ENCODE measurements at places on chromosomes 2 and 18.
A peak's percentile ranks its signal among the peaks of the same experiment; 100 is the strongest.

- H3K4me3 ChIP-seq = no peak overlapping the region
- H3K27ac ChIP-seq = no peak overlapping the region
- ATAC-seq = no peak
- H3K36me3 ChIP-seq = peaks cover 15% of the 10 kb centered on the region
- no peaks in the 10 kb centered on the region for H3K27me3 ChIP-seq
These were observed 123.7 kb downstream of the MAP4K4 start for GRCh38 chr2:101821059-101821805.

- no peaks in the 10 kb centered on the region for H3K27me3 ChIP-seq
- H3K4me3 ChIP-seq = no peak overlapping the region
- no peaks in the 10 kb centered on the region for H3K4me1 ChIP-seq
- H3K36me3 ChIP-seq = no peaks in the 10 kb centered on the region
- no peak overlapping the region for H3K27ac ChIP-seq
These were observed 154.3 kb upstream of the DOCK10 start for GRCh38 chr2:225196579-225196978.

- H3K4me1 ChIP-seq = no peaks in the 10 kb centered on the region
- H3K4me3 ChIP-seq = no peak overlapping the region
- no peak for ATAC-seq
- no peak overlapping the region for H3K27ac ChIP-seq
- H3K27me3 ChIP-seq = no peaks in the 10 kb centered on the region
These were observed 48.7 kb downstream of the PKP4 start for GRCh38 chr2:158505448-158505934.

- no peak overlapping the region for H3K4me3 ChIP-seq
- no peak for ATAC-seq
- H3K4me1 ChIP-seq = peaks cover 76% of the 10 kb centered on the region
- no peaks in the 10 kb centered on the region for H3K27me3 ChIP-seq
- peak overlapping the region; percentile 90 for H3K27ac ChIP-seq
These were observed 82.3 kb downstream of the ALPK2 start for GRCh38 chr18:58546552-58546951.

DNA sequence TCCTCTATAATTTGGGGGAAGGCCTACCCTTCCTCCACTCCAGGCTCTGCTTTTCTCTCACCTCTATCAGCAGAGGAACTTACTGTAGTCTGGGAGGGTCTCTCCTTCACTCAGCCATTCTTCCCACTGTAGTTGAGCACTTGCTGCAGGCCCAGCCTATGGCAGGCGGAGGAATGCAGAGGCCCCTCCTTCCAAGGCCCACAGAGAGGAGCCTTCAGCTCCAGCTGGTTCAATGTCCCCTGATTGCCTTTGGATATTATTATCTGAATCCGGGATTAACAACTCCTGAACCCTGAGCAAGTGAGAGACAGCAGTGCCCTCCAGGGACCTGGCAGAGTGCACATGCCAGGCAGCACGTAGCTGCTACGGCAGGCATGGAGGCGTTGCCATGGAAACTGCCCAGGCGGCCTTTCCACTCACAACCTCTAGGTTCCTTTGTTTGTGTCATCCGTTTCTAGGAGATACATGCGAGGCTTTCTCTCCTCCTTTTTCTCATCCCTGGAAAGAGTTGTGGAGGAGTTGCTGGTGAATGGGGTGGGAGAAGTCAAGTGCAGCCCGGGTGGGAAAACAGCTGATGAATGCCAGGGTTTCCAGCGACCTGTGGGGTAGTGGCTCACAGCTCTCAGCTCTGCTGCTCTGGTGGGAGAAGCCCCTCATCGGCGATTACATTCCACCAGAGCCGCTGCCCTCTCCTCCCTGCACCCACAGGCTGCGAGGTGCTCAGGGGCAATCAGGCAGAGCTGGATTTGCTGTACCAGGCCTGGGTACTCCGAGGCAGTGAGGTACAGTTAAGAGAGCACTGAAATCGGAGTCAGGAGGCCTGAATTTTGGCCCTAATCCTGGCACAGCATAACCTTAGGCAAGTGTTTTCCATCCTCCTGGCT is 55.3 kb upstream of the HK2 start:
- H3K36me3 ChIP-seq = no peaks in the 10 kb centered on the region
- ATAC-seq = no peak
- H3K27me3 ChIP-seq = no peaks in the 10 kb centered on the region

- no peak overlapping the region for H3K4me3 ChIP-seq
- no peaks in the 10 kb centered on the region for H3K36me3 ChIP-seq
- H3K27ac ChIP-seq = no peak overlapping the region
- no peak for ATAC-seq
These were observed 386.2 kb downstream of the PTPRM start for GRCh38 chr18:7953095-7953958.

DNA sequence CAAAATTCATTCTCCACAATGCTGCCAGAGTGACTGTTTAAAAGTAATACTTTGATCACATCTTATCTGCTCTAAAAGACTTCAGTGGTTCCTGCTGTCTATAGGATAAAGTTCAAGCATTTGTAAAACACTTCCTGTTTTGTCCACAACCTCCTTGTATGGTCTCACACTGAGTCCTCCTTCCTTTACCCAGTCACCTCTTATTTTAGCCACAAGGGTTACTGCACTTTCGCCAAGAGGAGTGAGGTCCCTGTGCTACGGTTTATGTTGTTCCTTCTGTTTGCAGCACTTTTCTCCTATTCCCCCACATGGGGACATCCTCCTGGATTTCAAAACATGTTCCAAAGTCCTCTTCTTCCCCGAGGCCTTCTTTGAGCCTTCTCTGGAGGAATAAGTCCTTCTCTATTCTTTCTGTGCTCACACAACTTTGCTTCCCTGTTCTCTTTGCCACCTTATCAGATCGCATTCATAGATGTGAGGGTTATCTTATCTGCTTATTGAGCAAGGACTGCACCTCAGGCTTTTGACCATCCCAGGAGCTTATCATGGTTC is 112.2 kb upstream of the NABP1 start:
- peaks cover 11% of the 10 kb centered on the region for H3K4me1 ChIP-seq
- peaks cover 18% of the 10 kb centered on the region for H3K27me3 ChIP-seq
- peak; percentile 50 for ATAC-seq

GRCh38 chr18:67373636-67374035 is 142.9 kb downstream of the DSEL start:
- no peaks in the 10 kb centered on the region for H3K27me3 ChIP-seq
- H3K27ac ChIP-seq = no peak overlapping the region
- ATAC-seq = no peak
- no peaks in the 10 kb centered on the region for H3K36me3 ChIP-seq

GRCh38 chr2:654896-655295 is 22.3 kb downstream of the TMEM18 start:
- H3K36me3 ChIP-seq = no peaks in the 10 kb centered on the region
- H3K4me3 ChIP-seq = no peak overlapping the region
- H3K27ac ChIP-seq = no peak overlapping the region
- H3K4me1 ChIP-seq = no peaks in the 10 kb centered on the region
- peaks cover 60% of the 10 kb centered on the region for H3K27me3 ChIP-seq

DNA sequence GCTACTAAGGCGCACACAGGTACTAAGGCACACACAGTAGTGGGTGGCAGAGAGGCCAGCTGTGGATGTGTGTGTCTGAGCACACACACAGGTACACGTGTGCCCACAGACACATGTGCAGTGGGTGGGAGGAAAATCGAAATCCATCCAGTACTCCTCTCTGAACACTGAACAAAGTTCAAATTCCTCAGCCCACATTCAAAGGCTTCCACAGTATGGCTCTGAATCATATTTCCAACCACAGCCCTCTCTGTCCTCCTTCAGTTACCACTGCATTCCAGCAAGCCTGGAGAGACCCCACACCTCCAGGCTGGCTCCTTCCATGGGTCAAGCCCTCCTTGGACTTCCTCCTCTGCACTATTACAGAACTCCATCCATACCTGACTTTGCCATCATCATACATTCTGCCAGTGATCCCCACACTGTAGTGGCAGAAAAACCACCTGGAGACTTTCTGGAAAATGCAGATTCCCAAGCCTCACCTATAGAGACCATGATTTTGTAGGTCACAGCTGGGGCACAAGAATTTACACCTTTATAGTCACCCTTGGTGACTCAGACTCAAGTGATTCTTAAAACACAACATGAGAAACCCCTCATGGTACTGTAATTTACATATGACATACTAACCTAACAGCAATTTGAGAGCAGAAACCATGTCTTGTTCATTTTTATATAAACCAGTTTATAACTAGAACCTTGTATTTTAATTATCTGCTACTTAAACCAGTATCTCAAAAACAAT is 31.4 kb downstream of the EPG5 start:
- no peaks in the 10 kb centered on the region for H3K27me3 ChIP-seq
- H3K27ac ChIP-seq = no peak overlapping the region
- H3K4me1 ChIP-seq = peaks cover 6% of the 10 kb centered on the region
- no peak overlapping the region for H3K4me3 ChIP-seq

DNA sequence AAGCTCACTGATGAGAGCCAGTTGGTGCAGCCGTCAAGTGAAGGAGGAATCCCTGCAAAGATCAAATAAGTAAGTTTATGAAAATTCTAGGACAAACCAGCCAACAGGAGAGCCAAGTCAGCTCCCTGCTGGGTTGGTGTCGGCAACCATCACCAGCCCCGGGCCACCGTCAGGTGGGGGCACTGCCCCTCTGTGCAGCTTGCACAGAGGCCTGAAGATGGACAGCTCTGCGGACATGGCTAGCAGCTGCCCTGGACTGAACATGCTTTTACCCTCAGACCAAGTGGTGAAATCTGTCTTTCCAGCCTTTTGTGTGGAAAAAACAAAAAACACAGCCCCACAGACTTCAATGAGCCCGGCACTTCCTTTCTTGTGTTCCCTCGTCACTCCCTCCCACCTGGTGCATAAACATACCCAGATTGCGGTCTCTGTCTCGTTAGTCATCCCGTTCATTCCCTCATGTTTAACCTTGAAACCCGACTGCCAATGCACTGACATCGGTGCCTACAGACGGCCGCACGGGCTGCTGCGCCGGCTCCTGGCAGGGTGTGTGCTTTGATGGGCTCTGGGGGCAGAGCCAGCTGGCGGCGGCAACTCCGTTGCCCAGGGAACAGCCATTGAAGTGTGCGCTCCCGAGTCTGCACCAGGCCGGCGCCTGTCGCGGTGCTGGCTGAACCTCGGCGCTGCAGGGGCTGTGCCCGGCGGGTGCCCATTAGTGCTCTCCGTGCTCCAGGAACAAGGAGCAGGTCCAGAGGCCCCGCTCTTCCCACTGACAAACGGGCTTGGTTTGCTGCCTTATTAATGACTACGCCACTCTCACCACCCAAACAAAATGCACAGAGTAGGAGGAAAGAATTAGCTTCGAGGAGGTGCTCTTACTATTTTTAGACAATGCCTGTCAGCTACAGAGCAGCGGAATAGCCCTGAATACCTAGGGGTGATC is 95.3 kb downstream of the EIPR1 start:
- peaks cover 8% of the 10 kb centered on the region for H3K4me1 ChIP-seq
- no peak overlapping the region for H3K27ac ChIP-seq
- ATAC-seq = no peak

- H3K36me3 ChIP-seq = no peaks in the 10 kb centered on the region
- H3K27ac ChIP-seq = no peak overlapping the region
- no peaks in the 10 kb centered on the region for H3K27me3 ChIP-seq
- no peak overlapping the region for H3K4me3 ChIP-seq
- peaks cover 63% of the 10 kb centered on the region for H3K4me1 ChIP-seq
- no peak for ATAC-seq
These were observed 51.3 kb upstream of the NABP1 start for GRCh38 chr2:191626497-191627151.

DNA sequence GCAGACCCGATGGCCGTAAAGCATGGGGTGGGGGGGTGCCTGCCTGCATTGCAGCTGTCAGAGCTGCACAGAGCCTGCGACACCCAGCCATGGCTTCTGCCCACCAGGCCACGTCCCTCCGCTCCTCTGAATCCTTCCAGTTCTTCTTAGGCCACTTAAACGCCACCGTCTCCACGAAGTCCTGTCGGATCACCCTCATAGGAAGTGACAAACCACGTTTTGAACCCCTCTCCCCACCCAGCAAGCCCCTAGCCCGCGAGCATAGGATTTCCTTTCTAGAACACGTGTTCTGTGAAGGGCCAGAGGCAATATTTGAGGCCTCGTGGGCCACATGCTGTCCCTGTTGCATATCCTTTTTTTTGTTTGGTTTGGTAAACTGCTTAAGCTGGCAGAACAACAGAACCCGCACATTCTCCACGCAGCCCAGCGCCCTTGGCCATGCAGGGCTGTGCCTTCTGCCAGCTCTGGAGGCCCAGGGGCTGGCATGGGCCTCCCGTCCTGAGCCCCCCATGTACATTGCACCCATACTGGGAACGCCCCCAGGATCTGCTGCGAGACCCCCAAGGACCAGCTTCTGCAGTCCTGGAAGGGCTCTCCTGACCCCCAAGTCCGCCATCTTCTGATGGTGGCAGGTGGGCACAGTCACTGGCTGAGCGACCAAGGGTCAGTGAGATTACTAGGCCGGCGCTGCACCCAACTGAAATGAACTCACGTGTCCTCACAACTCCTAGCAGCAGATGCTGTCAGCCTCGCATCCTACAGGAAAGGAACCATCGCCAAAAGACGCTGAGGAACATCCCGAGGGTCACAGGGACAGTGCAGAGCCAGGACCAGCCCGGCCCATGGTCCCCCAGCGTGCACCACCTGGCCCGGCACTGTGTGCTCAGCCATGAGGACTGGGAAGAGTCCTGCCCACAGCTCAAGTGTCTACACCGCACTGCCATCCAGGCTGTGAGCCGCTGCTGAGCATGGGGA is 35.1 kb downstream of the ADI1 start:
- H3K36me3 ChIP-seq = peaks cover 34% of the 10 kb centered on the region
- ATAC-seq = no peak
- no peak overlapping the region for H3K27ac ChIP-seq
- H3K27me3 ChIP-seq = no peaks in the 10 kb centered on the region
- no peak overlapping the region for H3K4me3 ChIP-seq

DNA sequence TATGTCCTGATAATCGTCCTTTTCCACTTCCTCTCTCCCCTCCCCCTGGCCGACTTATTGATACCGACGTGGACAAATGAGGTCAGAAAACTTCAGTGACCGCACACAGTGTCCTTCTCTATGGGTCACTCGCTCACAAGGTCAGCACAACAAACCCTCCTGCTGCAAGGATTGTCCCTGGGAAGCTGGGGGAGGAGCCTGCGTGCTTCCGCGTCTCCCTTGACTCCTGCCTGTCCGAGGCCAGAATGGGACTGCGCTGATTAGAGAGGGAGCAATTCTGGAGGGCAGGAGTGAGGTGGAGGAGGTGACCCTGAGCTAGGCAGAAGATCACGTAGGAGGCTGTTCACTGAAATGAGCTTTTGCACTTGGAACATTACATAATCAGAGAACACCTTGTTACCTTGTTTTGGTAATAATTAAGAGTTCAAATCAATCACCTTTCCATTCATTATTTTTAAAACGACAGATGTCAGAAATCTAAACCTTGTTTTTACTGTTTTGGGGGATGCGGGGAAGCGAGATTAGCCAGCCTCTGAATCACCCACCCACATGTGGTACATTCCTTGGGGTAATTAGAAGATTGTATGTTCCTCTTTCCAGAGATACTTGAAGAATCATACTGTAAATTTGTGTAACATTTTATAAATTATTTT is 70.6 kb downstream of the CTAGE1 start:
- H3K27me3 ChIP-seq = peaks cover 39% of the 10 kb centered on the region
- no peaks in the 10 kb centered on the region for H3K4me1 ChIP-seq
- H3K27ac ChIP-seq = no peak overlapping the region
- no peak for ATAC-seq
- no peak overlapping the region for H3K4me3 ChIP-seq
- no peaks in the 10 kb centered on the region for H3K36me3 ChIP-seq

All from stimulated activated memory B cell treated with anti-CD40 and anti-IgM and Interleukin-4, amounts not matched to agents 10 μg/mL and 1 μg/mL and 100 μg/mL, for 72 hours (primary cell).